ENCODE measurements at places on chromosomes 16 and 17.

GRCh38 chr17:50664788-50665458 is 30.2 kb downstream of the ABCC3 start:
- no peak for DNase-seq

DNA sequence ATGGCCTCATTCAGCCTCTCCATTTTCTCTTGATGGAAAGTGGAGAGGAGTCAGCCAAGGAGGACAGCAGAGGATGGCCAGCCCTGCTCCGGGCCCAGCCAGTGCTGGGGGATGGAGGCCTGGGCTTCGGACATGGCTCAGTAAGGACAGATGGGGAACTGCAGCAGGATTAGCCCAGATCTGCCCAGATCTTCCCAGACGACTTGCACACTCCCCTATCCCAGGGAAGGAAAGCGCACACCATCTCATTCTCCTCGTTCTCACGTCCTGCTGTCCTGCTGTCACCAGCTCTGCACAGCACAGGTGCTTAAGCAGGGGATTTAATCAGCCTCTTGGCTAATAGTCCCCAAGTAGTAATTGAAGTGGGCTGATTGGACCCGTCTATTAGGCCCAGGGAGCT is 100.2 kb upstream of the SDK2 start:
- no peak for DNase-seq

- DNase-seq: no peak
Observed at GRCh38 chr17:69223809-69224208, 4.8 kb downstream of the ABCA10 start.

DNA sequence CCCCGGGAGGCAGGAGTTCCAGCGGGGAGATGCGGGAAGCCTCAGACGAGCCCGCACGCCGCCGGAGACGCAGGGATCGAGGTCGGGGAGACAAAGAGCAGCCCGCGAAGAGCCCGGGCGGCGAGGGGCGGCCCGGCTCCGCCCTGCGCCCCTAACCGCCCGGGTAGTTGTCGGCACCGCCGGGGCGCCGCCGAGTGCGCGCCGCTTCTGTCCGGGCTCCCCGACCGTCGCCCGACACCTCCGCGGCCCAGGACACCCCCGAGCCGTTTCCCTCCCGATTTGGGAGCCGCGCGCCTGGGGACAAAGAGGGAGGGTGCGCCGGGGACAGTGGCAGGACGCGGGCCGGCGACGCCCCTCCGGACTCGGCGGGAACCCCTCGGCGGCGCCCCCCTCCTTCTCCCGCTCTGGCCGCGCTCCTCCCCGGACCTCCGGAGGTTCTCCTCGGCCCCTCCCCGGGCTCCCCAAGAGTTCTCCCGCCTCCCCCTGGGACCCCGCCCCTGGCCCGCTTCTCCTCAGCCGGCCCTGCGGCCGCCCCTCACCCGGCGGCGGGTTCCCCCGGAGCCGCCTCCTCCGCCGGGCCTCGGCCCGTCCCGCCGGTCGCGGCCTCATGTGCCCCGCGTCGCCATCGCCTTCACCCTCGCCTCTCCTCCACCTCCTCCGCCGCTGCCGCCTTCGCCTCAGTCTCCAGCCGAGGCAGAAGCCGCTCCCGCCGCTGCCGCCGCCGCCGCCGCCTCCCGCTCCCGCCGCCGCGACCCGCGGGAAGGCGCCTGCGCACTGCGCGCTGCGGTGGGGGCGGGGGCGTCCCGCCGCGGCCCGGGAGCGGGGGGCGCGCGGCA is at the start of gene GJC1:
Gene GJC1 (minus strand): TSS at position 765 of the 836 bp plus-strand sequence. CDS start 24,470 bp downstream, outside the sequence.
- DNase-seq: peak; percentile 47

- DNase-seq: peak; percentile 40
Observed at GRCh38 chr16:14600164-14600563, 29.9 kb downstream of the PARN start.

DNA sequence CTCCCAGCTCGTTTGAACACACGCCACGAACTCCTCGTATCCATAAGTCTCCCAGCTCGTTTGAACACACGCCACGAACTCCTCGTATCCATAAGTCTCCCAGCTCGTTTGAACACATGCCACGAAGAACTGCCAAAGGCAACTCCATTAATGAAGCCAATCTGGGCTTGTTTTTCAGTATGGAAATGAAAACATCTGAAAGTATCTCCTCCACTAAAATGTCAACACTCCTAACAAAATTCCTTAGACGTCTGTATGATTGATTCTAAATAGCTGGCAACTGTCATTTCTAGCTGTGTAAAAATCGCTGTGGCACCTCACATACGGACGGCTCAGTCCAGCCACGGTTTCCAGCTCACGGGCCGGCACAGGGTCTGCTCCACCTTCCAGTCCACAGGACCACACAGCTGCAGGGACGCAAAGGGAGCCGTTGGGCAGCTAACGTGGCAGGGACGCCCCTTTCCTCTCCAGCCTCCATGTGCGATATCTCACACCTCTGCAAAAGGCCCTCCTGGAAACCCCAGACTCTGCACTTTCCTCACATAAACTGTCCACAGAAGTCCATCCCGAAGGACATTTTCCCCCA is 67.1 kb upstream of the METRNL start:
- peak; percentile 75 for DNase-seq

GRCh38 chr17:46958041-46958591 is 20.9 kb downstream of the RPRML start:
- peak; percentile 44 for DNase-seq

GRCh38 chr17:238071-238963 is 56.9 kb upstream of the DOC2B start:
- DNase-seq: no peak

DNA sequence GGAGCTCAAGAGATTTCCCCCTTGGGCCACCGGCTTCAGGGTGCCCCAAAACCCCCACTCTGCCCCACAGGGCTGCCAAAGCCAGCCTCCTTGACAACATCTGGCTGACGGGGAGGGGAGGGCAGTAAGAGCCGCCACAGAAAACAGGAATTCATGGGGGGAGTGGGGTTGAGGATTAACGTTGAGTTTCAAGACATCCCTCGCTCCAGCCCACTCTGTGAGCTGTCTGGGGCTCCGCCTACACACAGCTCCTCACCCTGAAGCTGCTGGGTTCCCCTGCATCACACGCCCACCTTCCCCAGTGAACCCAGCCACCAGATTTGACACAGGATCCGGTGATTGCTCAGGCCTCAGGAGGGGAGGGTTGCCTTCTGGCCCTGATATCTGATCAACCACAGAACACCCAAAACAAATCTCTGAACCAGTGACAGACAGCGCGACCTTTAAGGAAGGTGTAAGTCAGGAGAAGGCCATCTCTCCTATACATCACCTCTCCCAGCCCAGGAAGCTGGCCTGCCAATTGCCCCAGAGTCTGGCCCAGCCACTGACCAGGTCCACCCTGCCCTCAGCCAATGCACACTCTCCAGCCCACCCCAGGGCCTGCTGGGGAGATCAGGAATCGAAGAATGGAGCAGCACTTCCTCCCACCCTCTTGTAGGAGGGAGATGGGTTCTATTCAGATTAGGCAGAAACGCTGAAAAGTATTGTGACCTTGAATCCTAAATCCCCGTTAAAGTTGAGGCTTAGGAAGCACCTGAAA is 132.1 kb downstream of the CLEC16A start:
- no peak for DNase-seq

DNA sequence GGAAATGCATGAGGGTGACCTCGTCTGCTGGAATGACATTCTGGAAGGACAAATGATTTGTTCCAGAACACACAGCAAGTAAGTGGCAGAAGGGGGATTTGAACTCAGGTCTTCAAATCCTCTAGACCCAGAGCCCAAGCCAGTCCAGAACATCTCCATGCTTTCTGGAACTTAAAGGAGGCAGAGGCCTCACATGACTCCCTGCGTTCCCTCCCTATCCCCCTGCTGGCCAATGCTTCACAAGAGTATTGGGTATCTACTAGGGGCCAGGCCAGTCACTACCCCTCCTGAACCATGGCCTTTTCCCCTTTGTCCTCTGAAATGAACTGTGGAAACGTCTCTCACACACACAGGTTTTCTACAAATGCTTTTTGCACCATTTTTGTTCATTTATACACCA is 7.6 kb upstream of the BEAN1 start:
- no peak for DNase-seq

DNA sequence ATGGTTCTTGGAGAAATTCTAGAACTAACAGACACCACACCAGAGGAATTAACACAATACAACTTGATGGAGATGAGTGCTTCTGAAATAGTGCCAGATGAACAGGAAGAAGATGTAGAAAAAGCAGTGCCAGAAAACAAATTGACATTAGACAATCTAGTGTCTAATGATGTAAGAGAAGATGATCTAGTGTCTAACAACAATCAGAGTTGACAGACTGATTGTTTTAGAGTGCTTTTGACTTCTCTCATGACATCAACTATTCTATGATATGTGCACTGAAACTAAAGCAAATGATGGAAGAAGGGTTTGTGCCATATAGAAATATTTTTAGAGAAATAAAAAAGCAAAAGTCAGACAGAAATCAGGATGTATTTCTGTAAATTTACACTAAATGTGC is 646.1 kb upstream of the KIF2B start:
- no peak for DNase-seq
